Lung microvascular endothelial cell (primary cell): ENCODE measurements at places on chromosomes 3 and 15. TPM values are rescaled to one million over a fixed set of nuclear protein-coding genes. Genes with fewer than 3 reads are reported as not detected.

NLGN1 gene
- 0.20 and 0.65 TPM in 2 replicates for total RNA-seq

DNA sequence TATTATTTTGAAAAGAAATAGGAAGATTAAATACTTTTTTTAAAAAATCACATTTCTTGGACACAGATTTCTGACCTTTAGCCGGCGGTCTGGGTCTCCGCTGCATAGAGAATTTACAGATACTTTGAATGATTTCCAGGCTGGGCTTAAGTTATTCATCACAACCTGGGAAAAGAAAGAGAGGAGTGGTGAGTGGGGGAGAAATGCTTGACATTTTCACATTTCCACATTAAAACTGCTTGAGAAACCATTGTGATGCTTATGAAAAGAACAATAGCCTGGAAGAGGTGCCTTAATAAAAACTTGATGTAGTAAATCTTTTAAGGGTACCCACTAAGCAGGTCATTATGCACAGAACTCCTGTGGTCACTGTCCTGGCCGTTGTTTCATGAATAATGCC, 166.8 kb upstream of the MRPL3 start:
- DNase-seq: no peak

ACOX2 gene
- total RNA-seq: 0.44 and 0.60 TPM in 2 replicates

DNA sequence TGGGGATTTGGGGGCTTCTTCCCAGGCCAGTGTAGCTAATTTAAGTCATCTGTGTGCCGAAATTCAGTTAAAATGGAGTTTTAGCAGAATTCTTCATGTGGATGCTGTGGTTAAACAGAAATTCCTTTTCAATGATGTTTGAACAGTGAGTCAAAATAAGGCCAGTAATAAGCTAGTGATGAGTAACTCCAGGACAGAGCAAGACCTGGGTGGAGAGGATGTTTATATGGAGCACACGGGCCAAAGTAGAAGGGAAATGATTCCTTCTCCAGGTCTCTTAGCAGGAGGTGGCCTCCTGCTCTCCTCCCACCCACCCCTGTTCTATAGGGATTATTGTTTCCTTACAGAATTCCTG, 31.9 kb upstream of the UACA start:
- DNase-seq: peak; percentile 40

DNA sequence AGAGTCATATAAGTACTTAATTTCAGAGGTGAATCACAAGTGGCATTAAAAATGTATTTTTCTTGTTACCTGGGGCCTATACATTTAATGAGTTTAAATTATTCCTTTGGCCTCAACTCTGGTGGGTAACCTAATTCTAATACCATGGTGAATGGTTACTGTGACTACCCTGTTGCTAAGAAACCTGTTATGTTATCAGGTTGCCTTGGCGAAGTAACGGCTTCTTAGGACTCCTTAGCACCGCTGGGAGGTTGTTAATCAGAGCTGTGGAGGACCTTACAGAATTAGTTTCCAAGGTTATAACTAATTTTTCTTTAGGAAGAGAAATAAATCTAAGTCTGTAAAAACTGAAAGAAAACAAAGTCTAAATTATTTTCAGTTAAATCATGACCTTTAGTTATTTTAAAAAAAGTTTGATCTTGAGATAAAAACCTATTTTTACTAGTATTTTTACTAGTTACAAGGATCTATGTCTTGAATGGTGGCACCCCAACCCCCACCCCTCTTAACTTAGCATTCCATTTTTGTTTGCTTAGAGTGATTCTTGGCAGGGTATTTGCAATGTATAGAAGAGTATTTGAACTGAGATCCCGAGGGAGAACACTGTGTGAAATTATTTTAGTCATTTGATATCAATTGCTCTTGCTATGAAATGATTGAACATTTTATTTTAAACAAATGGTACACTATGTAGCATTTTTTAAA, 155.5 kb downstream of the FNDC3B start:
- peak; percentile 49 for DNase-seq

DNA sequence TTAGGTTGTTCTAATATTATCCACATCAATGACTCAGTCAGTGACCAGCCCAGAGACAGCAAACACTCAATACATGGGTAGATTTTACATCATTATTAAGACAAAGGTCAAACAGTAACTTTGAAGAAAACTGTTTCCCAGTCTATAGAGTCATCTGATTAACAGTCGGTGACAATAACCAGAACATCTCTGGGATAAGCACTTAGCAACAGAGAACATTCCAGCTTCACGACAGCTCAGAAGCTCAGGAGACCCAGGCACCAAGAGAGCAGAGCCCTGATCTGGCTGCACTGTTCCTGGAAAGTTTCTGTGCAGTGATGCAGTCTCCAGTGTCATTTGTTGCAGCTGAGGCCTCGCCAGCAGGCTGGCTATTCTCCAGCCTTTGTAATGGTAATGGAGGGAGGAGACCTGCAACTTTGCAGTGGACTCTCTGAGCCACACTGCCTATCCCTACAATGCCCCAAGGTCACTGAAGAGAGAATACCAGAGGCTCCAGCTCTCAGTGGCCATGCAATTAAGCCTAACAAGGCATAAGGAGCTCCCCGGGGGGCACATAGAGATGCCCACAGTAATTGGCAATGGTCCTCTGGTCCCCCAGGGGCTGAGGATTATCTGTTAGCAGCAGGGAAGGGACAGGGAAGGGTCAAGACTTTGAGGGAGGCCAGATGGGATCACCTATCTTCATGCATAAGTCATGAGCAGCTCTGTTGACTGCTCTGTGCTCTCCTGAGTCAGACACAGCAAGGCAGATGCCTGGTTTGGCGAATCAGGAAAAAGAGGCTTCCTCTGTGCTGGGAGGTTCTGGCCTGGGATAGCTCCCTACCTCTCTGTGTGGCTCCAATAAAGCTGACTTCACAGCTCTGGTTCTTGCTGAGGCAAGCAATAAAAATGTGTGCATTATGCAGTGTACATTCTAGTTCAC, 163.6 kb downstream of the CTNNB1 start:
- DNase-seq: no peak

DNA sequence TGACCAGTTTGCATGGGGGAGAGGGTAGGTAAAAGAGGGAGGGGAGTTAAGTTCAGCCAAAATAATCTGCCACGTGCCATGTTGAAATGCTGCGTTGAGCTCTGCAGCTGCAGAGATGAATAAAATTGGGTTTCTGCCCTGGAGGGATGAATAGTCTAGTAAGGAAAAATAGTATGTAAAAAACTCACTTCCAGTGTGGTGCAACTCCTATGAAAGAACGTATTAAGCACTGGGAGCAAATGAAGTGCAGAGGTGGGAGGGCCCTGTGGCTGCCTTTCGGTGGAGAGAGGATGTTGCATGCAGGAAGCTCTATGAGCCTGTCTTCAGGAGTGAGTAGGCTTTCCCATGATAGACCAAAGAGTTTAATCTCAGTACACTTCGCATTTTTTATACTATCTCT, 8.6 kb downstream of the CEP63 start:
- no peak for DNase-seq
